ENCODE measurements at places on chromosomes 1 and 21.
A peak's percentile ranks its signal among the peaks of the same experiment; 100 is the strongest.

- DNase-seq: no peak
Measured at GRCh38 chr1:220028346-220028895, 17.9 kb downstream of the EPRS1 start.

GRCh38 chr21:37339552-37339939 is 27.0 kb upstream of the DYRK1A start:
- DNase-seq: no peak

DNA sequence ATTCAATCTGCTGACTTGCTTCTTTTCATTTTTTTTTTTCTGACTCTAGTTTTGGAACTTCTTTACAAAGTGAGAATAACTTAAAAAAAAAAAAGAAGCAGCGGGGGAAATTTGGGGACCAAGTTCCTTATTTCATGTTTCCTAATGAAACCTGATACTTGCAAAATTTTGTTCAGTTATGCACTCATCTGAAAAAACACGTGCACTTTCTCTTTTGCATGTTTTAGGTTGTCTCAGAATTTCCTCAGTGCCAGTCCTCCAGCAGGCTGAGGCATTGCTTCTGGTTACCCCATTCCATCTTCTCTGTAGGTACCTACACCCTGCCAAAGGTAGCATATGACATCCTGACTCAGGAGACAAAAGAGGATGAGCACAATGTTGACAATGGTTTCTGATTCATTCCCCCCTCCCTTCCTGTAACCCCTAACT is 299.7 kb downstream of the GRIK1 start:
- no peak for DNase-seq

GRCh38 chr1:186188736-186189135 is 186.3 kb downstream of the TPR start:
- no peak for DNase-seq

DNA sequence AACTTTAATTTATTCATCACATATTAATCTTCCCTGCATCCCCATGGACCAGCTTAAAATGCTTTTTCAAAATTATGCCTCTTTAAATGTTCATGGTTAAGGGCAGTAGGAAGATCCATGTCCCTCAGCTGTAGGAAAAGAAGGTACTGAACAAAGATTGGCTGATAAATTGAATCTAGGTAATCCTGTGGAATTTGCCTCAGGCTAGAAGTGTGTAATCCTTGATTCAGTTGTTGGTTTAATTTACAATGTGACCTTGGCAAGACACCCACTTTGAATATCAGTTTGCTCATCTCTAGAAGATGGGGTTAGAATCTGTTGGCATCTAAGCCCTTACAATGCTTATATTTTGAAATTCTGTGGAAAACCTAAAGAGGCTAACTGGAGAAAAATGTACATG is 6.1 kb downstream of the TTC4 start:
- DNase-seq: no peak

DNA sequence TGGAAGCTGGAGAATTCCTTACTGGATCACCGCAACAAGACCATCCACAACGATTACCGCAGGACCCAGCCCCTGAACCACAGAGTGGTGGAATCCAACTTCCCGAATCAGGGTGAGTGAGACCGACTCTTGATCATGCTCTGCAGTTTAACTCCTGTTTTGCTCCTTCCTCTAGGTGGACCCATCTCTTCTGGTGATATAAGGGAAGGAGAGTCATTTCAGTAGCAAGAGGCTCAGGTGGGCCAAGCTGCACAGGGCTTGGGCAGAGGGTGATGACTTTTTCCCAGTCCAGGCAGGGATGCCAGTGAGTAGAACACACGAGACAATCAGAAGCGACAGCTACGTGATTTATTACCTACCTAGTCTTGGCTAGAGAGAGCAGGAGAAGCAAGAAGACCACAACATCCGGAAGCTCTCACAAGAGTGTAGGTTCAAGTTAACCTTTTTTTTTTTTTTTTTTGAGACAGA is 25.2 kb downstream of the CA6 start:
- DNase-seq: no peak

GRCh38 chr1:9960706-9961562 is 17.7 kb downstream of the NMNAT1 start:
- peak; percentile 69 for DNase-seq

- no peak for DNase-seq
Measured at GRCh38 chr1:220550811-220551399, 23.0 kb downstream of the MARK1 start.

DNA sequence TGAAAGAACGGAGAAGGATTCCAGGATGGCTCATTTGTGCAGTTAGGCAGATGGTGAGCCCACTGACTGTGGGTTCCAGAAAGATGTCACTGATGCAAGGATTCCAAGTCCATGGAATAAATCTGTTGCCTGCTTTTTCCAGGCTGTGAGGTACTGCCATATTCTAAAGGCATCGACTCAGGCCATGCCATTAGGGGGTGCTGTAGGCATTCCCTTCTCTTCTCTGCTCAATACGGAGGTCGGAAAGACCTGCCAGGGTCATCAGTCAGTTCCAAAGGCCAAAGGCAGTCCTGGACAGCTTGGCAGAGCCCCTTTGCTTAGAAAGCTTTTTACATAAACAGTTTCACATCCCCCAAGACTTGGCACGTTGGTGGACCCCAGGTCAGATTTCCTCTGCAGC is 31.7 kb upstream of the TMEM125 start:
- peak; percentile 80 for DNase-seq

- DNase-seq: no peak
Measured at GRCh38 chr1:72013161-72013560, 269.2 kb downstream of the NEGR1 start.

DNA sequence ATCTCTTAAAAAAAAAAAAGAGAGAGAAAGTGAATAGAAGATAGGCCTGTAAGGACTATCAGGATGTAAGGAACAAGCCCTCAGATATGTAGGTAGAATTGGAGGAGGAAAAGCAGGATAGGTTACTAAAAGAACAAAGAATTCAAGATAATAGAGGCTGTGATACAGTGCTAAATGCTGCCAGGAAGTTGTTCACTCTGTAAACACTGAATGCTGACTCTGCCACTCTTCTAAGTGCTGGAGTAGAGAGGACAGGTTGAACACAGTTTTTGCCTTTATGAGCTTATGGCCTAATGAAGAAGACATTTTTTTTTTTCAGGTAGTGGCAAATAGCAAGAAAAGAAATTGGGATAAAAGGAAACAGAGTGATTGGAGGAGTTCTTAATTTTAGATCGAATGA is 90.6 kb upstream of the ZNF678 start:
- no peak for DNase-seq

- no peak for DNase-seq
Measured at GRCh38 chr1:35269201-35269988, 886 bp downstream of the ZMYM4 start.

GRCh38 chr1:73800376-73800775 is 397.6 kb downstream of the LRRIQ3 start:
- DNase-seq: no peak

- DNase-seq: no peak
Measured at GRCh38 chr1:47950471-47950870, 46.7 kb downstream of the TRABD2B start.

DNA sequence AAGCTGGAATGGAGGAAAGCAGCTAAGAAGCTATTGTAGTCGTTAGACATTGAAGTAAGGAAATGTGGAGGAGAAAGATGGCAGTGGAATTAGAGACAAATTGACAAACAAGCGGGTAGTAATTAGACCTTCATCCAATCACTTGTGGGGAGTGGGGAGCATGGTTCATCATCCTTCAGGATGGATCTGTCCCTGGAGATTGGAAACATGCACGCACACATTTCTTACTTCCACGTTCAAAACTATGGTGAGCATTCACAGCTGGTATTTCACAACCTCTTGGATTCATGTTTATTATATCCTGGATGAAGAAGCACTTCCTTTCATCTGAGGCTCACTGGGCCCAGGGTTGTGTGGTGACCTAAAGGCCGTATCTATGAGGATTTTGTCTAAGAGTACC is 188.1 kb downstream of the ST6GALNAC3 start:
- DNase-seq: no peak

GRCh38 chr1:183841550-183841949 is 36.6 kb downstream of the RGL1 start:
- DNase-seq: no peak

All from H9 (cell line).